ENCODE measurements at places on chromosomes 4 and X.

DNA sequence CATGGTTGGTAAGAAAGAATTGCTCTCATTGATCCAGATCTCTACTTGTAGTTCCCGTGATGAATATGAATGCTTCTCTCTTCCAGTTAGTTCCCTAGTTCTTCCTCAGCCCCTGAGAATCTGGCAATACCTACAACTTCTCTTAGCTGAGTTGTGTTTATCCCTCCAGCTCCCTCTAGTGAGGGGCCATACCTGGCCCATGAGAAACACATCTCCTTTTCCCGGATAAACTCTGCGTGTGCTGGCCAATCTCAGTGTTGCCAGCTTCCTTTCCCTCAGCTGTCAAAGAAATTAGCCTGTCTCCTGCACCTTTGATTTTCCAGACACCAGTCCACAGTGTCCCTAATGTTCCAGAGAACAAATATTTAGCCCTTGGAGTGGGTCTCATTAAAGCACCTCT, 5.7 kb downstream of the CBLL2 start:
- no peak for DNase-seq

- no peak for DNase-seq
Observed at GRCh38 chr4:151340751-151341385, 15.5 kb upstream of the SH3D19 start.

DNA sequence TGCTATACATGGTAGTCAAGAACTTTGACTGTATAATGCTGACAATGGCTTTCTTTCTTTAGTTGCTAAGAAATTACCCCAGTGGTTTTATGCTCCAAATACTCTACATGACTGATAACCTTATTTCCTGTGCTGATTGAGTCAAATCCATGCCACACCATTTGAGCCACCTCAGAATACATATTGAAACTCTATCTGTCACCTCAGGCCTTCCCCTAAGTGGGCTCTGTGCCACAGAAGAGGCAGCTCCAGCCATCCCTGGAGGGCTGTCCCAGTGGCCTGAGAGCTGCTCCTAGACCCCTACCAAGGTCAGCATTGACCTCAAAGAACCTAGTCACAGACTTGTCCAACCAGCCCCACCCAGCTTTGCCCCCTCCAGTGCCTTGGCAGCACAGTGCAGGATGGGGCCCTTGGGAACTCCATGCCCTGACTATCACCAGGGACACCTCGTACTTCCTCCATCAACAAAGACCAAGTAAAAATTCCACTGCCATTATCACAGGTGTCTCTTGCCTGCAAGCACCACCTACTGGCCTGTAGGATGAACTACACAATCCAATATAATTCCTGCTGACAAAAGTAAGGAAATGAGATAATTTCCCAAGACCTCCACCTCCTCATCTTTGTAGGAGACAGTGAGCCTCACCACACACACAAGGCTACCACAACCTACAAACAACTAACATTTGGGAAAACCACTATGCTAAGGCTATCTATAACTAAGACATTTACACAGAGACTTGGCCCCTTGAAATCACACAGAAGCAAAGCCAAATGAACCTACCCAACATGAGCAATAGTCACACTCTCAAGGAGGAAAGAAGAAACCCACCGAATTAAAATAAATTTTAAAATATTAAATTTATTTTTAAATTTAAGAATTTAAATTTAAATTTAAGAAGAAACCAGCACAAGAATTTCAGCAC, 239.9 kb downstream of the NKX6-1 start:
- DNase-seq, result no peak

GRCh38 chr4:80165855-80166254, 31.4 kb upstream of the PRDM8 start:
- DNase-seq, result no peak

- no peak for DNase-seq
Observed at GRCh38 chrX:49947781-49948180, 25.4 kb downstream of the CLCN5 start.

- DNase-seq, result no peak
Observed at GRCh38 chrX:115251458-115252233, 17.8 kb upstream of the LRCH2 start.

DNA sequence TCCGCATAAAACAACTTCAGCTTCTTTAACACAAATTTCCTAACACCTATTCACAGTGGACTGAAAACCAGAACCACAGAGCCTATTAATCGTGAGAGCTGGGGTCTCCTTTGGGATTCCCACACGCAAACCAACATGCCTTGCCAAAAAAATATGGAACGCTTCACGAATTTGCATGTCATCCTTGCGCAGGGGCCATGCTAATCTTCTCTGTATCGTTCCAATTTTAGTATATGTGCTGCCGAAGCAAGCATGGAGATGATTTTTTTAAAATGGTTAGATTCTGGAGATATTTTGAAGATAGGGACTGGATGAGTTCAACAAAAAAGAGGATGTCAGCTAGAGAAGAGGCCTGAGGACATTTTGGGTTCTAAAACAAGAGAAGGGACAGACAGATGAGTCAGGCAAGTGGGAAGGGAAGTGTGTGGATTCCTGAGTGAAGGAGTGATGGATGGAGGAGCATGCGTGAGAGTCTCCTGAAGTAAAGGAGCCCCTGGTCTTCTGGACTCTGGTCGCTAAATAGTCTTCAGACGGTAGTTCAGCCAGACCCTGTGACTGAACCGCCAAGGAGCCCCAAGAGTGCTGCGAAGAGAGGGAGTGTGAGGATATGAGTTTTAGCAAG, 9.5 kb upstream of the GATA1 start:
- no peak for DNase-seq

DNA sequence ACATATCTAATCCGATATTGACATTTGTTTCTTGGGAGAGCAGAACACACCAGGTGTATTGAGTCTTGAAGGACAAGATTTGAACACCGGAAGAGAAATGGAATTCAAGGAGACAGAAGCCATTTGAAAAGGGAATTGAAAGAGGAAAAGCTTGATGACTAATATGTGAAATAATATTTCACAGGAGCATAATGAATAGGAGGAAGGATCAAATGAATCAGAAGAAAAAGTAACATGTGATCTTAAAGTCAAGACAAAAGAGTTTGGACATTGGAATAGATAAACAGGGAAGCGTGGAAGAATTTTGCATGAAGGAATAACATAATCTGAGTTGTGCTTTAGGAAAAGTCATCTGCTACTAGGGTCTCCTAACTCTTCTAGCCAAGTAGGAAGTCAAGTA, 145.5 kb upstream of the PDHA2 start:
- DNase-seq, result no peak

DNA sequence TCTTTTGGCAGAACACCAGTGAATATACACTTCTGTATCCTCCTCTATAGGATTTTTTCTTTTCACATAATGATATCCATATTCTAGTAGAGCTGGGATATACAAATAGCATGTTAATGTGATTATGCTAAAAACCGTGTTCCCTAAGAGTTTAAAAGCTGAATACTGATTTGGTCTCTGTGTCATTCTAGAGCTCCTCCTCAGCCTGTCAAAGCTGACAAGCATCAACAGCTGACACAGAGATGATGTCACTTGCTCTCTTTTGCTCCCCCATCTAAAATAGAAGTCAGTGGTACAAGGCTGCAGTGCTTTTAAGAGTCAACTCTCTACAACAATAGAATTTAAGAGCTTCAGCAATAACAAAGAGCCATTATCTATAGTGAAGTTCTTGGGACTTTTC, 17.1 kb upstream of the HERC3 start:
- no peak for DNase-seq
